ENCODE measurements at places on chromosomes 12 and 14. TPM values are rescaled to one million over a fixed set of nuclear protein-coding genes. Genes with fewer than 3 reads are reported as not detected.

- no peak for DNase-seq
Observed at GRCh38 chr12:68587448-68587873, 23.2 kb upstream of the RAP1B start.

GRCh38 chr12:26524862-26525465 lies 308.0 kb downstream of the ITPR2 start:
- DNase-seq, result peak; percentile 29

DNA sequence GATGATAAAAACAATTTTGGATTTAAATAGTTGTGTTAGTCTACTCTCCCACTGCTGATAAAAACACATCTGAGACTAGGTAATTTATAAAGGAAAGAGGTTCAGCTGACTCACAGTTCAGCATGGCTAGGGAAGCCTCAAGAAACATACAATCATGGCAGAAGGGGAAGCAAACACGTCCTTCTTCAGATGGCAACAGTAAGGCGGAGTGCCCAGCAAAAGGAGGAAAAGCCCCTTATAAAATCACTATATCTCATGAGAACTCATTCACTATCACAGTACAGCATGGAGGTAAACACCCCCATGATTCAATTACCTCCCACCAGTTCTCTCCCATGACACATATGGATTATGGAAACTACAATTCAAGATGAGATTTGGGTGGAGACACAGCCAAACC lies 632.1 kb downstream of the SLC16A7 start:
- DNase-seq, result no peak

GRCh38 chr12:32196250-32197198 lies 89.9 kb downstream of the BICD1 start:
- DNase-seq, result no peak

DNA sequence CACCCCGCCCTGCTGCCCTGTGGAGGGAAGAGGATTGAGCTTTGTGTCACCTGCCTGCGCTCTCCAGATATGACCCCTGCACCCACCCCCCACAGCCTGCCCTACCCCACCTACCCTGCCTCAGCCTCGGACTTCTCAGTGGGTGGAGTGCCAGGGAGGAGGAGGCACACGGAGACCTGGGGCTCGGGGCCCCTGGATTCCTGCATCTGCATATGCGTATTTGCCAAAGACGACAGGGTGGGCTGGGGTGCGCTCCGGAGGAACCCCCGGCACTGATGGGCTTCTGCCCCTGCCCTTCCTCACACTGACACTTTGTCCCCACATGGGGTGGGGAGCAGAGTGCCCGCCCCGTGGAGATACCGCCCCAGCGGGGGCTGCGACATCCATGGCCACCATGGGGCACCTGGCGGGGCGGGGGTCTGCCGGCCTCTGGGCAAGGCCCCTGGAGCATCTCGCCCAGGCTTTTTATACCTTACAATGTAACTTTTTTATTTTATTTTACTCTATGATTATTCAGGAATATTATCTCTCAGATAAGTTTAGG lies 206.0 kb downstream of the TSPAN9 start:
- DNase-seq, result no peak

- no peak for DNase-seq
Observed at GRCh38 chr12:116325336-116325664, 47.8 kb upstream of the MED13L start.

The DEPDC4 gene
- 2.5 TPM for total RNA-seq

The HSPA2 gene
- 33.2 TPM for total RNA-seq

The APOLD1 gene
- 0.61 TPM for total RNA-seq
